ENCODE measurements at places on chromosomes 4 and X.

GRCh38 chr4:185305979-185306442 lies 89.7 kb downstream of the LRP2BP start:
- peak; percentile 100 for DNase-seq

- peak; percentile 30 for DNase-seq
Measured at GRCh38 chr4:141133999-141134995, 1.0 kb upstream of the RNF150 start.

DNA sequence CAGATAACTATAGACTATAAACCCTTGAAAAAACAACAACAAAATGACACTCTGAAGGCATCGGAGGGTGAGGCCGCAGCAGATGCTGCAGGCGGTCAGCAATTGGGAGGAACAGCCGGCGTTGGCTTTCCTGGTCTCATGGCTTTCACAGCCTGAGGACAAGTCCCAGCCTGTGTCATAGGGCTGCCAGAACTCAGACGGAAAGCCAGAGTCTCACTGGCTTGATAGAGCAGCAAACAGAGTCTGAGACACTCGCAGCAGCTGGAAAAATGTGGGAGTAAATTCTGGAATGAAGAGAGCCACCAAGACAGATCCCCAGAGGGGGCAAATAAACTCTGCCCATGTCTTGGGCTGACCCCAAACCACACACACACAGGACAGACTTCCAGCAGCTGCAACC lies 86.3 kb downstream of the PPP2R2C start:
- DNase-seq = no peak

DNA sequence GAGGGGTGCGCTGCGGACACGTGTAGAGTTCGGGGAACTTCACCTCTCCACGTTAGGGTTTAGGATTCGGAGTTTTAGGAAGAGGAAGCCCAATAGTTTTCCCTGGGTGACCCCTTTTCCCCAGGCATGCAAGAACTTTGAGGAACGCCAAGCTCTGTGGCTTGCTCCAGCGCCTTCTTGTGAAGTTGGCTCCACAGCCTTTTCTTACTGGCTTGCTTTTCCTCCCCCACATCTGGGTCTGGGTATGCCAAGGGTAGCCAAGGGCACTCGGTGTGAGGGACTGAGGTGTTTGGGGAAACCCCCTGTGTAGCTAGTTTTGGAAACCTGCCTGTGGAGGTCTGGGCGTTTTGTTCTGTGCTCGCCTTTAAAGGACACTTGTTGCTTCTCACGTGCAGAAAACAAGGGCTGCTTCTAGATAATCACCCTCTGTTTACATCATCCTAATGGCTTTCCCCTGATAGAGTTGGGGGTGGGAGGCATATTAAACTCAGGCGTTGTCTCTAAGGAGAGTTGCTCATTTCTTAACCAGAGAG lies 746 bp downstream of the EDNRA start:
- DNase-seq = no peak

- DNase-seq = no peak
Measured at GRCh38 chrX:154655786-154656185, 2.4 kb upstream of the CTAG2 start.

DNA sequence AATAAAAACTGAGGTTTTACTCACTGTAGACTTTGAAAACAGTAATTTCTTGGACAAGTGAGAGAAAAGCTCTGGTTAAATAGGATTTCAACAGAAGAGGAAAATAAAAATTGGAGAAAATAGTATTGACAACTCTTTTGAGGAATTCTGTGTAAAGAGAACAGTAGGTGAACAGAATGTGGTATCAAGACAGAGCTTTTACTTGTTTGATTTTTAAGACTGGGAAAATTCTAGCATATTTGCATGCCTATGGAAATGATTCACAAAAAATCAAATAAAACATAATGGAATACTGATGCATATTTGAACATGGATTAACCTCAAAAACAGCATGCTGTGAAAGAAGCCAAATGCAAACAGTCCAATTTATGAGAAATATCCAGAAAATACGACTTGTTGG lies 504.6 kb downstream of the KCTD8 start:
- DNase-seq = no peak
